ENCODE measurements at places on chromosomes 12 and 14.

GRCh38 chr14:56131004-56131864 lies 13.0 kb downstream of the PELI2 start:
- DNase-seq: no peak

DNA sequence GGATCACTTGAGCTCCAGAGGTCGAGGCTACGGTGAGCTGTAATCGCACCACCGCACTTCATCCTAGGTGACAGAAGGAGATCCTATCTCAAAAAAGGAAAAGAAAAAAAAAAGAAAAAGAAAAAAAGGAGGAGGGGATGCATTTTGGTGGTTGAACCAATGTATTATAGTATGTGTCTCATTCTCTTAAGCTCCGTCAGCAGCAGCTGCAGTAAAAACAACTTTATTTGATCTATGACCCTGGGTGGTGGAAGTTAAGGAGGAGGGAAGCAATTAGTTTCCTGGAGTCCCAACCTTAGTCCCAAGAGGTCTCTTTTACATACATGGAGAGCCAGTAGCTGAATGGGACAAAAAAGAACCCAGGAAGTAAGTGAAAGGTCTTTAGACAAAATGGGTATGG lies 26.8 kb upstream of the APOF start:
- no peak for DNase-seq

DNA sequence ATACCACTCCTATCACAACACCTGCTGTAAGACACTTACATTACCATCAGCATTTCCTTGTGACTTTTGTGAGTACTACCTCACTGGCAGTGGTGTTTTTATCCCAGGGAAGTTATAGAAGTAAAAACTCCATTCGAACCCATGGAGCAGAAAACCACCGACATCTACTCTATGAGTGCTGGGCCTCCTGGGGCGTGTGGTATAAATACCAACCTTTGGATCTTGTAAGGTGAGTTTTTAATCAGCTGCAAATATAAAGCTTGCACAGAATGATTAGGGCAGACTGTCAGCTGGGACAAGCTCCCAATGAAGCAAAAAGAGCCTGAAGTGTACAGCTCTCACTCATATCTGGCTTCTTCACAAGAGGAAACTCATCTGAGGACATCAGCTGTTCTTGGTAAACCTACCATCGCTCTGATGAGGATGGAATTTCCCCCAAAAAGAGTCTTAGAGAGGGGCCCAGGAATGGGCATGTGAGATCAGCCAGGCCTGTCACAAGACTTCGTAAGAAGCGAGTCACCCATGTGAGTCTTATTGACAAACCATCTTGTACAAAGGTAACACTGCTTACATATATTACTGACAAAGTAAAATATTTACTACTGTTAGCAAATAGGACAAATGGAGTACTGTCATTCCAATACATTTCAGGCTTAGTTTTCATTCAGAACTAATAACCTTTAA lies 170.0 kb downstream of the SLC5A8 start:
- no peak for DNase-seq

DNA sequence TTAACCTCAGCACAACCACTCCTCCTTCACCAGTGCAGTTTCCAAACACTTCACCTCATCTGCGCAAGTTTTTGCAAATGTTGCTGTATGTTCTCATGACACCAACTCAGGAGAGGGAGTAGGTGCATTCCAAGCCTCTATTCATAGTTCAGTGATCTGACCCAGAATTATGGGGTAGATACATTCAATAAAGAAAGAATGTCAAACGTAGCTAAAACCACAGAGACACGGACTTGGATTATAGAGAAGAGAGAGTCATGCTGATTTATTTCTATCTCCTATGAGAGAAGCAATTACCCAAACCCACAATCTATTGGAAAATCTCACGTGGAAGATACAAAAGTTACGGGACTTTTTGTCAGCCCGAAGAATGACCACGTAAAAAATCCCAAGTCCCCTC lies 1006.0 kb upstream of the TMEM132C start:
- no peak for DNase-seq

GRCh38 chr12:92141591-92142121 lies 4.0 kb downstream of the BTG1 start:
- DNase-seq: no peak

DNA sequence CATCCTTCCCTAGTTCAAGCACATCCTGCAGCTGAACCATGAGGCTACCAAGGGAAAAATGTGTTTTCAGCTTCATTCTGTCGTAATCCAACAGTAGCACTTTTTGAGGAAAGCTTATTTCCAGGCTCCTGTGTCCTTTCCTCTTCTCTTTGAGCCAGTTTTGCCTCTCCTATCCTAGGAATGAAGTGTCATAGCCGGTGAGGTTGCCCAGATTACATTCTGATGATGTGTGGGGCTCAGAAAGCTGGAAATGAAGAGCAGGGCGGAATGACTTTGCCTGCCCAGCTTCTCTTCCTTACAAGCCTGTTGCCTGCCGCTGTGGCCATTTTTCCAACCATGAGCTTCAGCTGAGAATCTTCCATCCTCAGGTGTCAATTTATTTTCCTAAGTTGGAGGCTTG lies 381.8 kb downstream of the NUAK1 start:
- DNase-seq: no peak

DNA sequence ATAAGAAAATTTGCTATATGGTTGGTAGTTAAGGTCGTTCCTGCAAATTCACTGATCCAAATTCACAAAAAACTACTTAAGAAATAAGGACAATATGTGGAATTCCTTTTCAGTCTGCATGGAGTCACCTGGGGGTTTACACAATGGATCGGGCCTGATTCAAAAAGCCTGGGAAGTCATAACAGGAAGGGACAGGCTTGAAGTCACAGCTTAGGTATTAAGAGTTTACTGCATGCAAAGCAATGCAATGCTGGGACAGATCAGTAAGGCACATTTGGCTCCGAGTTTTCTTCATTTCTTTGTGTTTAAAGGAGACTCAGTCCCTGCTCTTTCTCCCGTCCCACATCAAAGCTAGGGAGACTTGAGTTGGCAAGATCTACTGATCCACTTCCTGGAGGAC lies 153.3 kb downstream of the NTF3 start:
- no peak for DNase-seq

DNA sequence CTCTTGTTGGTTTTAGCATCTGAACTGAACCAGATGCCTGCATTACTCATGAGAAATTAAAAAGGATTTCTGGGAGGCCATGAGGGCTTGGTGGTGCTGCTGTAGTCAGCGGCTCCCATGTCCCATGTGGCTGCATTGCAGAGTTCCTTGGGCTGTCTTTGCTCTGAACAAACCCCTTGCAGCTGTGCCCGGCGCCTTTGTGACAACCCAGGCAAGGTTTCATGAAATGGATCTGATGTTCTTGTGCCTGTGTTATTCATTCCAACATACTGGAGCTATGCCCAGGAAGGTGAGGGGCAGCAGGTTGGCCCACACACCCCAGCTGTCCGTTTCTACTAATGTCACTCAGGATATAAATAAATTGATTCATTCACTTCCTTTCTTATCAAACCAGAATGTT lies 40.8 kb downstream of the TGFB3 start:
- no peak for DNase-seq

DNA sequence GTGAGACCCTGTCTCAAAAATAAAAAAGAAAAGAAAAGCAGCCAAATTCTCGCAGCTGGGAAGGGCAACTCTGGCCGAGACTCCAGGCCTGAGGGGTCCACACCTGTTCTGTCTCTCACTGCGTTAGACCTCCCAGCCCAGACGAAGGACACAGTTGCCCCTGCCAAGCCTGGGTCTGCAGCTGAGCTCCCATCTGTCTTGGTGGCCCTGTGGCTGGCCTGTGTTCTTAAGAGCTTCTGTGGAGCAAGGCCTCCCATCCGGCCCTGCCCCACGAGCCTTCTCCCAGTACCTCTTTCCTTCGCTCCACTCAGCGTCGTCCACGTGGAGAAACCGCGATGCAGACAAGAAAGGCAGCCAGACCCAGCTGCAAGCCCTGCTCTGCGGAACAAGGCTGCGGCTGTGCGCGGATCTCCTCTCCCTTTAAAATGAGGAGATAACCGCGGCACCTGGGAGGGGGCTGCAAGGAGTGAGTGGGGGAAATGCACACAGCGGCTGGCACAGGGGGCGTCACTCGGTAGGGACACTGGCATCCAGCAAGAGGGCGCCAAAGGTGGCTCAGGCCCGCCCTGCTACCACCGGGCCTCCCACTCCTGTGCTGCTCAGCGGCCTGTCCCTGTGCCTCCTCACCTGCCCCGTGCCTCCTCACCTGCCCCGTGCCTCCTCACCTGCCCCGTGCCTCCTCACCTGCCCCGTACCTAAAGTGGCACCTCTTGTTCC lies 42.4 kb downstream of the LRRC74A start:
- DNase-seq: no peak

- peak; percentile 47 for DNase-seq
Observed at GRCh38 chr14:67837011-67837624, 17.5 kb downstream of the RAD51B start.

DNA sequence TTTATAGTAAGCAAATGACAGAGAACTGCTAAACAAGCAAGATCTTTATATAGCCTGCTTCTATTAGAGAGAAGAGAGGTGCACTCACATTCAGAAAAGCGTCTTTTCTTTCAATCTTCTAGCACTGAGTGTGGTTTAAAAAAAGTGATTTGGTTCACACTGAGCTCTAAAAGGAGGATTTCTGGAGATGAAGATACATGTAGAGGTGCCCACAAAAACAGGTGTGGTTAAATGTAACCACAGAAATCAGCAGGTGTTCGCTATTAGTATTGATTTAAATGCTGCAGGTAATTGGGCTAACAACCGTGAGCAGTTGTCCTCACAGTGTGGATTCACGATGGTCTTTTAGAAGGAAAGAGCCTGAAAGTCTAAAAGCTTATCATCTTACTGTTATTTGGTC lies 10.7 kb downstream of the PKP2 start:
- no peak for DNase-seq

DNA sequence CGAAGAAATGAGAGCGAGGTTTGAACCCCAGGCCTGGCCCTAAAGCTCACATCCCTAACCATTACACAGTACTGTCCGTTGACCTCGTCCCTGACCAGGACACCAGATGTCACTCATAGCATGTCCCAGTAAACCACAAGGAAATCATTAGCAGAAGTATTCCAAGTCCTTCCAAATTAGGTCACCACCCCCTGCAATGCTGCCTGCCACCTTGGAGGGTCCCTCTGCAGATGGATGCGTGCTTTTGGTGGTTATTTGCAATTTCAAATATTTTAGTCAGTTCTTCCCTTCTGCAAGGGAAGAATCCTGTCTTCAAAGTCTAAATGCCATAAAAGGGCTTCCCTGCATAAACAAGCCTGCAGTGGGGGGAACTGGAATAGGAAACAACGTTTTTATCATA lies 71.3 kb downstream of the CLMN start:
- DNase-seq: no peak

DNA sequence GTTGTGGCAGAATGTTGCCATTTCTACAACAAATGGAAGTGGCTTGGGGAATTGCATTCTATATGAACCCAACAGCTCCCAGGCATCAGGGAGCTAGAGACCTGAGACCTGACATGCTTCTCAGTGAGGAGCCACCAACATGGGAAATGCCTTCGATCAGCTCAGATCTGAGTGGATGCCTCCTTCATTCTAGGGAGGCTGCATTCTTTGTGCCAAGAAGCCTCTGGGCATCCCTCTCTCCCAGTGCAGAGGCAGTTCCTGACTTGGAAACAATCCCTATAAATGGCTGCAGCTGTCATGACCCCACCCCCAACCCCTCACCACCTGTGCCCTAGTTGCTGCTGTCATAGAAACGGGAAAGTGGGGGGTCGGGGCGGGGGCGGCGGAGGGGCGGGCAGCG lies 196.3 kb downstream of the PPM1H start:
- DNase-seq: no peak

- DNase-seq: no peak
Observed at GRCh38 chr12:109163167-109163566, 46.8 kb downstream of the ACACB start.

- DNase-seq: no peak
Observed at GRCh38 chr12:98968896-98969295, 323.8 kb downstream of the APAF1 start.

DNA sequence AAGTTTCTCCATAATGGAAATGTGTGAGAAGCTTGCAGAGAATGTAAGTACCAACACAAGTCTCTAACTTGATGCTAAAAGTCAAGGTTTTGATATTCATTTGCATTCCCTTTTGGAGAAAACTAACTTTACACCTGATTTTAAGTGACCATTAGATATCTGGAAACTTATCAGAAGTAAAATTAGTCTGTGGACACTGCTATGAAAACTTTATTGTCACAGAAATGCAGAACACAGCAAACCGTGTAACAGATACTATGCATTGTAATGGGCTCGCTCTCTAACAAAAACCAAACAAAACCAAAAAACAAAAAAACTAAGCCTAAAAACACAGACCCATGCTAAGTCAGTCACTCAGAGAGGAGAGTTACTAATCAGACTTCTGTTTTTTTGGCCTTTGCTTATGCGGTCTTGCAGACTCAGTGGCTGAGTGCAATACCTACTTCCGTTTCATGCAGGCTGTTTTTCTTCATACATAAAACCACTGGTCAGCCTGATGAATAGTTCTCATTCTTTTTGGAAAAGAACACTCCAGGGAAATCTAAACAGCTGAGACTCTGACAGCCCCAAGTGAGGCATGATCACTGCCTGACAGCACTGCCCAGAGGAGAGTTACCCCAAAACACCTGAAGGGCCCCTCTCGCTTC lies 35.7 kb downstream of the NRDE2 start:
- DNase-seq: no peak

DNA sequence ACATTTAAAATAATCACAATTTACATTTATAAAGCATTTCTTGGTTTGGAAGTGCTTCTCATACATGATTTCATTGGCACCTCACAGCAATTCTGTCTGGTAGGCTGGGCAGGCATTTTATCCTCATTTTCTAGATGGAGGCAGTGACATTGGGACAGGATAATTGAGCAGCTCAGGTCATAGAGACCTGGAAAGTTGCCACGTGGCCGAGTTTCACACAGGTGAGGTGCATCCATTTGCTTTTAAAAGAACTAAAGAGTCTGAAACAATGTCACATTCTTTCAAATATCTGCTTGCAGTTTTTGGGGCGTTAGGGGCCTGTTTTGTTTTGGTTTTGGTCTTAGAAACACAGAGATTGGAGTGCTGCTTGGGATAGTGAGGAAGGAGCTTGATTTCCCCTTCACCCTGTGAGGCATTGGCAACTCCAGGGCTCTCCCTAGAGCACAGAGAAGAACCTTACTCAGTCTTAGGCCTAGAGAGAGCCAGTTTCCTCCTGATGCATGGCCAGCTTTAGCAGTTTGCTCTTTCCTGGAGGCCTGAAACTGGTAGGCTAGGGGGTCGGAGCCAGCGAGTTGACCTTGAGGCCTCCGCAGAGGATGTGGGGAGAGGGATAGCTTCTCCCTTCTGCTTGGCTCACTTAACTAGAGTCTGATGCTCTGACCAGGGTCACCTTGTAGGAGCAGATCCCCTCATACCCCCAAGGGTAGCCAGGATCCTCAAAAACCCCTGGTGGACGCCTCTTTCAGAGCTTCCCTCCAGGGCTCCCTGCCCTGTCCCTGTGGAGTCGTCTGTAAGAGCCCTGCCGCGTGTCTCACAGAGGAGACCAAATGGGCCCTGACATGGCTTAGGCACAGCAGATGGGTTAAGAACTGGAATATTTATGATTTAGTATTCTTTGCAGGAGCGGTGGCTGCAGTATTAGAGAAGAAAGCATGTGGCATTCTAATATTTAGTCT lies 34.9 kb upstream of the JDP2 start:
- DNase-seq: no peak

GRCh38 chr14:66804141-66804540 lies 296.2 kb downstream of the GPHN start:
- no peak for DNase-seq

- no peak for DNase-seq
Observed at GRCh38 chr12:121345151-121345815, 6.9 kb downstream of the ANAPC5 start.

- DNase-seq: no peak
Observed at GRCh38 chr12:10406725-10407124, 2.8 kb downstream of the KLRC4 start.
